ENCODE measurements at places on chromosomes 6 and 20. TPM values are rescaled to one million over a fixed set of nuclear protein-coding genes. Genes with fewer than 3 reads are reported as not detected.

DNA sequence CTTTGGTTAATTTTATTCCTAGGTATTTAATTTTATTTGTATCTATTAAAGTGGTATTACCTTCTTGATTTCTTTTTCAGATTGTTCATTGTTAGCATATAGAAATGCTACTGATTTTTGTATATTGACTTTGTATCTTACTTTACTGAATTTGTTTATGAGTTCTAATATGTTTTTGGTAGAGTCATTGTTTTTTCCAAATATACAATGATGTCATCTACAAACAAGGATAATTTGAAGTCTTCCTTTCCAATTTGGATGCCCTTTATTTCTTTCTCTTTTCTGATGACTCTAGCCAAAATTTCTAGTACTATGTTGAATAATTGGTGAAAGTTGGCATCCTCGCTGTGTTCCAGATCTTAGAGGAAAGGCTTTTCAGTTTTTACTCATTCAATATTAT, 43.0 kb upstream of the HMGCLL1 start:
- no peak for DNase-seq

DNA sequence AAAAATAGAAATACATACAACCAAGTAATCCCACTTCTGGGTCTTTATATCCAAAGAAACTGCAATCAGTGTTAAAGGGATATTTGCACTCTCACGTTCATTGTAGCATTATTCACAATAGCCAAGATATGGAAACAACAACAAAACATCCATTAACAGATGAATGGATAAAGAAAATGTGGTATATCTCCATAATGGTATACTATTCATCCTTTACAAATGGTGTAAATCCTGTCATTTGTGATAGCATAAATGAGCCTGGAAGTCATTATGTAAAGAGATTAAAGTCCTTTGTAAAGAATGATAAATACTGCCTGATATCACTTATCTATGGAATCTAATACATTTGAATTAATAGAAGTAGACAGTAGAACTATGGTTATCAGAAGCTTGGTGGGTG, 327.7 kb downstream of the UTRN start:
- DNase-seq: no peak

SLC22A16 gene
- total RNA-seq: not detected

- no peak for DNase-seq
These were observed 455.8 kb upstream of the MAP3K7 start for GRCh38 chr6:91042656-91043055.

- no peak for DNase-seq
These were observed 589.9 kb upstream of the SLC35B3 start for GRCh38 chr6:9025228-9025627.

DNA sequence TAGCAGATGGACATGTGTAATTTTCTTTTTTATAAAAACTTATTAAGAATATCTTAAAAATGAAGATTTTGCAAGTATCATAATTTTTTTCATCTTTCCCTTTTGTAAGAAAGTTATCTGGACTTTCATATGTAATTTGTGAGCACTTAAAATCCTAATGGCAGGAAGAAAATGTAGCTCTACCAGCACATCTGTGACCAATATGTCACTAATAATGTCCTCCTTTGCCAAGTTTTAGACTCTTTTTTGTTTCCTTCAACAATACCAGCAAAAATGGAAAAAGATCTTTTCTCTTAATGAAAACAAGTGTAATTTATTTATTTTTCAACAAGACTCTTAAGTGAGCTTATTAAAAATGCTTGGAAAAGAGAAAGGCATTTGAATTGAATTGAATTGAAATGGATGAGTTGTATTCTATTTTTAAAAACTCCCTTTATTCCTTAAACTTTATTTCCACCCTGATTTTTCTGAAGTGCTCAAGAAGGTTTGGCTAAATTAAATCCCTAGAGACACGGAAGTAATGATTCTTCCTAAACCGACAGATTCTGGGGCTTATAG, 110.7 kb downstream of the KIF6 start:
- no peak for DNase-seq

DNA sequence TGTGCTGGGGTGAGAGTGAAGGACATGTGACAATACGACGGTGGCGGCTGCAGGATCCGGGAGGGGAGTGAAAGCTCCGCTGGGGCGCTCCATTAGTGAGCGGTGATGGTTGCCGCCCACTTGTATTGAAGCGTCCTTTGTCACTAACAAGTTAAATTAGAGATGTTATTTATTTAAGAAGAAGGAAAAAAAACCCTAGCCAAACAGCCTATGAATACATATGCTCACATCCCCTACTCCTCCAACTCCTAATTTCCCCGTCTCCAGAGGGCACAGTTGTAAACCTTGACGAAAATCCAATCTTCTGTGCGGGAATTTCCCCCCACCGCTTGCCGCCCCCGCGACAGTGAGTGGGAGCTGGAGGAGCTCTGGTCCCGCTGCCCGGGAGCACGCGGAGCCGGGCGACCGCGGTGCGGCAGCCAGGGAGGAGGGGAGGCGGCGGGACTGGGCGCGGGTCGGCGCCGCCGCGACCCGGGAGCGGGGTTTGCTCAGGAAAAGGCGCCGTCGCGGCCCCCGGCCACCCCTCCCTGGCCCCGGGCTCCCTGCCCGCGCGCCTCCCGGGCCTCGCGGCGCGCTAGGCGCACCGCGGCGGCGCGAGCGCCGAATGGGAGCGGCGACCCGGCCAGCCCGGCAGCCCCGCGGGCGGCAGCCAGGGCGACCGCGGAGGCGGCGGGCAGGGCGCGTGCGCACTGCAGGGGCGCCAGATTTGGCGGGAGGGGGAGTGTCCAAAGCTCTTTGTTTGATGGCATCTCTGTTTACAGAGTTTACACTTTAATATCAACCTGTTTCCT, at the start of gene MYB:
TSS of gene MYB (plus strand) at position 767 of the 791 bp plus-strand sequence. CDS start 206 bp downstream, outside the sequence.
- DNase-seq: no peak

PAK5 gene
- 0.23 TPM for total RNA-seq

- DNase-seq: no peak
These were observed 135.5 kb downstream of the ISM1 start for GRCh38 chr20:13356591-13356990.

DNA sequence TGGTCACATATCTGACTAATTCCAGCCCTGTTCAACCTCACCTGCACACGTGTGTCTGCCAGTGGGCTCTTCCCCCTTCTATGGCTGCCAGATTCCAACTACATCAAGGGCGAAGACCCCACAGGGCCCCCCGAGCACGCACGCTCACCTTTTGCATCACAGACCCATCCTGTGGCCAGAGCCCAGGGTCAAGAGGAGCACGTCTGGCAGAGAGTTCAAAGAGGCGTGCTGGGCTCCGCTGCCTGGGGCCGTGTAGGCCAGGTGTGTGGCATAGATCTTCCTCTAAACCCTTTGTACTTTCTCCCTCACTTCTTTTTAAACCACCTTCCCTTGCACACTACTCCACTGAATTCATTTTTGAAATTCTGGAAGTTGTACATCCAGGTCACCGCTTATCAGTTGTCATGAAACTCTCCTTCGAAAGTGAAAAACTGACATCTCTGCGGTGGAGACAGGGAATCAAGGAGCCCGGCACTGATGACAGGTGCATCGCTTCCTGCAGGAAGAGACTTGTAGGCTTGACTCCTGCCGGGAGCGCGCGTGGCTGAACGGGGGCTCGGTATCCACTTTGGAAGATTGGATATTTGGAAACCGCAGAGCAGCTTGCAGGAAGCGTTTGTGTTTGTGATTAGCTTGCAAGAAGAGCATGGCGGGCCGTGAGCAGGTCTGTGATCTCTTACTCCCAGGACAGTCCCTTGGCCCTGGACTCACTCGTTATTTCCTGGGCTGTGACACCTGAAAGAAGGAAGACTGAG, 397.2 kb downstream of the CDH4 start:
- DNase-seq: no peak

DNA sequence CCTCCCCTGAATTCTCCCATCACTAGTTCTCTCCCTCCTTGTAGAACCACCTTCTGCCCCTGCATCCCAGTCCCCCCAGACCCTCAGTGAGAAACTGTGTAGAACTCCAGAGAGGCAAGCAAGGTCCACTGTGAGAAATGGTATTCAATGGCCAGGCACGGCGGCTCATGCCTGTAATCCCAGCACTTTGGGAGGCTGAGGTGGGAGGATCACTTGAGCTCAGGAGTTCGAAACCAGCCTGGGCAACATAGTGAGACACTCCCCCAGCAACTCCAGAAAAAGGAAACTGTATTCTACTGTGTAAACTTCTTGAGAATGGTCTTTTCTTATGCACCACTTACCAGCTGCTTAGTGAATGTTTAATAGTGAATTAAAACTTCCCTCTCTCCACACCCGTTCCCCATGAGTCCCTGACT, 8.2 kb upstream of the CD83 start:
- DNase-seq: no peak

- DNase-seq: no peak
These were observed 60.2 kb downstream of the TFAP2C start for GRCh38 chr20:56689318-56689717.

GRCh38 chr20:50982363-50982762, 23.7 kb downstream of the MOCS3 start:
- no peak for DNase-seq

DNA sequence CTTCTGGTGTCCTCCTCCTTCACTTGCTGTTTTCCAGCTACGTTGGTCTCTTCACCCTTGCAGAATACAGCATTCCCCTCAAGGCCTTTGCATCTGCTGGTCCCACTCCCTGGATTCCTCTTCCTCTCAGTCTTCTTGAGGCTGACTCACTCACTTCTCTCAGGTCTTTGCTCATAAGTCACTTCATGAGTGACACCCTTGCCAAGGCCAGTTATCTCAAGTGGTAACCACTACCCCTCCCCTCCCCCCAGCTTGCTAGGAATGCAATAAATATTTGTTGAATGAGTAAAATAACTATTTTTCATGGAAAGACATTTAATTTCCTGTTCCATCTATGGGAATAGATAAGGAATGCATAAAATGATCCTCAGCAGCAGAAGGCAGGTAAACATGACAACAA, 131.7 kb downstream of the PLCB4 start:
- DNase-seq: no peak

- no peak for DNase-seq
These were observed 102.5 kb upstream of the BEND6 start for GRCh38 chr6:56852260-56853010.

- DNase-seq: no peak
These were observed 19.1 kb downstream of the FBXL4 start for GRCh38 chr6:98928688-98929087.

- no peak for DNase-seq
These were observed 6.5 kb upstream of the BNIP5 start for GRCh38 chr6:36343109-36343680.

DNA sequence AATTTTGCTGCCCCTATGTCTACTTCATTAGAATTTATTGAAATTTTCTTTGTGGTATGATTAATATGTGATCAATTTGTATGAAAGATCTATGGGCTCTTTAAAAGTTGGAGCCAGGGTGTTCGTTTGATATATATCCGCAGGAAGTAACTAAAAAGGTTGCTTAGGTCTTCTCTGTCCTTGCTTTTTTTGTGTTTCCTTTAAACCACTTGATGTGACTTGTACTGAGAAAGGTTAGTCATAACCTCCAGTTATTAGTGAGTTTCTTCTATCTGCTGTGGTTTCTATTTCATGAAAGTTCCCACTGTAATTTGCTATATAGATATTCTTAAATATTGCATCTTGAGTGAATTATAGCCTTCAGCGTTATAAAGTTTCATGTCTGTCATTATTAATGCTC, 585.3 kb upstream of the ARID1B start:
- no peak for DNase-seq

DNA sequence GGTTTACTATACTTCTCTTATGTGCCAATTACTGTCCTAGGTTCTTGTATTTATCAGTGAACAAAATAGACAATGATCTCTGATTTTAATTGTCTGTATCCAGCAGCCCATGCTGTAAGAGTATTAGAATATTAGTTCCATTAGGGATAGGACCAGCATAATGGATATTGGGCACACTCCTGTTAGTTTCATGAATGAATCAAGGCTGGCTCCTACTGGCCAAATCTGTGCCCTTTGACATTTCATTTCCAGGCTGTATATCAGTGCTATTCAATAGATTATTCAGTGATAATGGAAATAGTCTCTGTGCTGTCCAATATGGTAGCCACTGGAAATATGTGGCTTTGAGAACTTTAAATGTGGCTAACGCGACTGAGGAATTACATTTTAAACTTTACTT, 1007.9 kb upstream of the FLRT3 start:
- no peak for DNase-seq

DNA sequence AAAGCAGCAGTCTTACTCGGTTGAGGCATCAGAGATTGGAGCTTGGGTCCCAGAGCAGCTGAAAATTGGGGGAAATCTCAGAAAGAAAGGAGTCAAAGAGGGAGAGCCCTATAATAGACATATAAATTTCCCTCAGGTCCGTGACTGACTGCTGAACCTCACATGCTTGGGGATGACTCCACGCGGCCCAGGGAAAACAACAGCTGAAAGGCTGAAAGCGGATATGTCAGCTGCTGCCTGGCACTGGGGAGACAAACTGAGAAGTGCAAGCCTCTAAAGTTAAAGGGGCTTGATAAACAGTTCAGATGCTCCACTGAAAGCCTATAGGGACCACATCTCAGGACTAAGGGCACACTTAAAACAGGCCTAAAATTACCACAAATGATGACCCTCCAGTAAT, 255.9 kb upstream of the RIN2 start:
- no peak for DNase-seq

CST3 gene
- 2,184 TPM for total RNA-seq

- DNase-seq: peak; percentile 80
These were observed 318.7 kb downstream of the THBS2 start for GRCh38 chr6:168934660-168935627.

DNA sequence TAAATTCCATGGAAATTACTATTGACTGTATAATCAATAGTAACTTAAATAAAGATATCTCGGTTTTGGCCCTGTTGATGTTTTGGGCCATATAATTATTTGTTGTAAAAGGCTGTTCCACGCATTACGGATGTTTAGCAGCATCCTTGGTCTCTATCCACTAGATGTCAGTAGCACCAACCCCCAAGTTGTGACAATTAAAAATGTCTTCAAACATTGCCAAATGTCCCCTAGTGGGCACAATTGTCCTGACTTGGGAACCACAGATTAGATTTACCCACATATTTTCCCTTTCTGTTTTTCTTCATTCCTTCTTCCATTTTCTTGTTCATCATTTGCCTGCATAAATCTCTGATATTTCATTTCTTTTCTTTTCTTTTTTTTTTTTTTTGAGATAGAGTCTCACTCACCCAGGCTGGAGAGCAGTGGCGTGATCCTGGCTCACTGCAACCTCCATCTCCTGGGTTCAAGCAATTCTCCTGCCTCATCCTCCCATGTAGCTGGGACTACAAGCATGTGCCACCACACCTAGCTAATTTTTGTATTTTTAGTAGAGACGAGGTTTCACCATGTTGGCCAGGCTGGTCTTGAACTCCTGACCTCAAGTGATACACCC, 13.6 kb upstream of the WFDC8 start:
- no peak for DNase-seq

ATP9A gene
- total RNA-seq: 70.9 TPM

DNA sequence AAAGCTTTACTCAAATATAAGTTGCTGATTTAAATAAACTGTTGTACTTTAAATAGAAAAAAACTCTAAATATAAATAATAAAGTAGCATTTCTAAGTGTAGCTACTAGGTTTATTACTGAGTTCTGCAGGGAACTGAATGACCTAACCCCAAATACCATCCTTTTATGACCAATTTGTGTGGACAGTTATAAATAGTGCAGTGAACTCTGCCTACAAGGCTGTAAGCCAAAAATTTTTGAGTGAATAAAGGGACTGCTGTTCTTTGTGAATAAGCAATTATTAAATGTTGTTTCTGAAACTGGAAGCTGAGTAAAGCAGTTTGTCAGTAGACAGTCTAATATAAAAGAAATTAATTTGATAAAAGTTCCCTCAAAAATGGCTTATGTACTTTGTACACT, 90.8 kb upstream of the ELOVL5 start:
- DNase-seq: no peak

GRCh38 chr20:19321176-19321575, 108.7 kb downstream of the SLC24A3 start:
- DNase-seq: no peak

CTAGE9 gene
- not detected for total RNA-seq

- no peak for DNase-seq
These were observed 9.3 kb upstream of the POU3F2 start for GRCh38 chr6:98824902-98825599.
